Epithelial cell of prostate (primary cell): ENCODE measurements at places on chromosomes 13 and 19.

DNA sequence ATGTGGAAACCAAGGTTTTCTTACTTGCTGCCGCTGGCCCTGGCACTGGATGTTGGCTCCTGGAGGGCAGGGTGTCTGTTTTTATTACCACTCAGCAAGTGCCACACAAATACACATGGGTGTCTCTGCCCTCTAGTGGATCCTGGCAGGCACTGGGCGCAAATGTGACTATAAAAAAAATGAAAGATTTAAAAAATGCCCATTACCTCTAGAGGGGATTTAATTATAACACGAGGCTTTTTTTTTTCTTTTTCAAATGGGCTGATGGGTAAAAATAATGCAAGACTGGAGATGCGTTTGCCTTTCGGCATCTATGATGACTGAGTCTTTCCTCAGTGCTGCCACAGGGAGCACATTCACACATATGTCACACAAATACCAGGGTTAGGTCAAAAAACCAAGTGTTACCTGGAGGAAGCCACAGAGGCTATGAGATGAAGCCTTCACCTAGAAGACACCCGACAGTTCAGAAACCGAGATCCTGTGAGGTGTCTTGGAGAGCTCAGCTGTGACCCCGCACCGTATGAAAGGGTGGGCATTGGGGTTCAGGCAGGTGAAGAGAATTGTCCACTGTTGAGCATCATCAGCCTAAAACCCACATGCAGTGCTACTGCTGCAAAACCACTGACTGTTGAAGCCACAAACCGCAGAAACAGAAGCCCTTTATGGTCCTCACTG, 25.7 kb downstream of the CHAMP1 start:
- no peak for DNase-seq

- DNase-seq = no peak
These were observed 10.0 kb upstream of the NDUFS7 start for GRCh38 chr19:1373534-1374249.

DNA sequence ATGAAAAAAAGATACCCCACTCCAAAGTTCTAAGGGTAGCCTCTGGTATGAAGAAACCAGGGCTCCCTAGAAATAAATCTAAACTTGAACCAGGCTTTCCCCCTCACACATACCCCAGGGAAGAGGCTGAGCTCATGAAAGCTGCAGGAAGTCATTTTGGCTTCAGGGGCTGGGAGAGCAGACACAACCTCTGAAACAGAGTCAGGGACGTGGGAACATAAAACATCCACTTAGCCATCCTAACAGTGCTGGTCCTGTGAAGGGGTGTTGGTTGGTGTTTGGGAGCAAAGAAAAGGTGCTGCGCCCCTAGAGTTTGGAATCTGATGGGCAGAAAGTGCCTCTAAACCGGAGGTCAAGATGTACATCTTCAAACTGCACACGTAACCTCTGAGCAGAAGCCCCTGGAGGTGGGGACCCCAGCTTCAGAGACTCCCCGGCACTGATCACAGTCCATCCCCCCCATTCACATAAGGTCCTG, 15.8 kb downstream of the RAB3D start:
- no peak for DNase-seq

DNA sequence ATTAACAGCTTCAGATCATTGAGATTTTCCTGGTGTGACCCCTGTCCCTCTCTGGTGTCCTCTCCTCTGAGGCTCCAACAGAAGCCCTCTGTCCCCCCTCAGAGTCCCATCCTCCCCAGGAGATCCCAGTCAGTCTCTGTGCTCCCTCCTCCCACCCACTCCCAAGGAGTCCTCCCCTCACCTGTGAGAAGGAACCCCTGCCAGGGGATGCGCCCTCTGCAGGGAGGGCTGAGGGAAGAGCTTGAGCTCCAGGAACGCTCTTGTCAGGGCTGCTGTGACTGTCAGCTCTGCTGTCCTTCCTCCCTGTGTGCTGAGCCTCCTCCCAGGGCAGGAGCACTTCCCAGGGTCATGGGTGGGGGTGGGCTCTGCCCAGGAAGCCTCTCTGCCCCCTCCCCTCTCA, 33.2 kb downstream of the CEACAM8 start:
- DNase-seq = no peak

DNA sequence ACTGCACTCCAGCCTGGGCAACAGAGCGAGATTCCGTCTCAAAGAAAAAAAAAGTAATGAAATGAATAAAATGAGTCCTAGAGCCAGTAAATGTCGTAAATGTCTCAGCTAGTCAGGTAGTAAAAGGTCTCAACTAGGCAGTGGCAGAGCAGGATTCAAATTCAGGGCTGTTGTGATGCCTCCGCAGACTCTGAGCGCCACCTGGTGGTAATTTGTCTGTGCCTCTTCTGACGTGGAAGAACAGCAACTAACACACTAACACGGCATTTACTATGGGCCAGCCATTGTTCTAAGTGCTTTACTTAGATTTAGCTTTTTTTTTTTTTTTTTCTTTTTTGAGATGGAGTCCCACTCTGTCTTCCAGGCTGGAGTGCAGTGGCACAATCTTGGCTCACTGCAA, 30.2 kb downstream of the CYP2F1 start:
- DNase-seq = peak; percentile 24

DNA sequence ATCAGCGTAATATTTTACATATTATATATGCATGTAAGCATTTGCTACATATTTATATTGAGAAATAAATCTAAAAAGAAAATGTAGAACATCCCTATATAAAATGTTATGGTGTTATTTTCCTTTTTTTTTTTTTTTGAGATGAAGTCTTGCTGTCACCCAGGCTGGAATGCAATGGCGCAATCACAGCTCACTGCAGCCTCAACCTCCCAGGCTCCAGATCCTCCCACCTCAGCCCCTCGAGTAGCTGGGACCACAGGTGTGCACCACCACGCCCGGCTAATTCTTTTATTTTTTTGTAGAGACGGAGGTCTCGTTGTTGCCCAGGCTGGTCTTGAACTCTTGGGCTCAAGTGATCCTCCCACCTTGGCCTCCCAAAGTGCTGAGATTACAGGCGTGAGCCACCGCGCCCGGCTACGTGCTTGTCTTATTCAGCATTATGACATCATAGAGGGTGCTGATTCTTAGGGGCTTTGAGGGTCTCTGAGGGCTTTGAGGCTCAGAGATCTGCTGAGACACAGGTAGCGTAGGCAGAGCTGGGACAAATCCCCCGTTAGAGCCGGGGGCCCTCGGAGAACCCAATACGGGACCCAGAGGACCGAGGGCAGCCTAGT, 101.9 kb downstream of the GADD45B start:
- DNase-seq = no peak

- DNase-seq = no peak
These were observed 20.7 kb upstream of the CCNP start for GRCh38 chr19:40247178-40247577.

DNA sequence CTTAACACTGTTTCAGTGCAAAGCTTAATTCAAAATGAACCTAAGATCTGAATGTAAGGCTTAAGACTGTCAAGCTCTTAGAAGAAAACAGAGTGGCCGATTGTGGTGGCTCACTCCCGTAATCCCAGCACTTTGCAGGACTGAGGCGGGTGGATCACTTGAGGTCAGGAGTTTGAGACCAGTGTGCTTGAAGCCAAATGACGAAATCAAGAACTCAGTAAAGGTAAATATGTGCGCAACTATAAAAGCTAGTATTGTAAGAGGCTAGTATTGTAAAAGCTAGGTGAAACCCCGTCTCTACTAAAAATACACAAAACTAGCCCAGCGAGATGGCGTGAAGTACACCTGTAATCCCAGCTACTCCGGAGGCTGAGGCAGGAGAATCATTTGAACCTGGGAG, 12.7 kb downstream of the ATP4B start:
- DNase-seq = no peak

GRCh38 chr13:111304603-111305289, 15.7 kb upstream of the TEX29 start:
- no peak for DNase-seq

GRCh38 chr19:46613525-46613924, 11.4 kb downstream of the PTGIR start:
- no peak for DNase-seq

GRCh38 chr13:113495494-113496210, 5.1 kb upstream of the DCUN1D2 start:
- no peak for DNase-seq

DNA sequence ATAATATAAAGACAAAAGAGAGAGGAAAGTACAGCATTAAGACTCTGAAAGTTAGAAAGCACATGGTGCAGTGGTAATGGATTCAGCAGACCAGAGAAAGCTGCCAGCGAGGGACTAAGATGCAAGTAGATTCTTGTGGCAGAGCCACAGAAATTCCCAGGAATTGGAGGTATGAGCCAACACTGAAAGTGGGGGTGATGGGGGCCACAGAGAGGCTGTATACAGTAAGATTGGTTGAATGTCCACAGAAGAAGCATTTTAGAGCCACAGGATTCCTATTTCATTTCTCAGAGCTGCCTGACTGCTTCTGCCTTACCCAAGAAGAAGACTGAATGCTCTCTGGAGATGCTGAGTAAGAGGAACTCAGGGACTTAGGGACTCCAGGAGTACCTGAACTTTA, 295.0 kb downstream of the LMO7 start:
- no peak for DNase-seq

GRCh38 chr13:29607465-29607864, 12.0 kb upstream of the SLC7A1 start:
- no peak for DNase-seq

GRCh38 chr13:96690998-96691397, 303.3 kb downstream of the OXGR1 start:
- DNase-seq = no peak

GRCh38 chr19:51070334-51071094, 5.6 kb upstream of the KLK13 start:
- no peak for DNase-seq

- peak; percentile 65 for DNase-seq
These were observed 161.5 kb upstream of the STARD13 start for GRCh38 chr13:33446821-33447725.

- no peak for DNase-seq
These were observed 2.2 kb downstream of the TNNT1 start for GRCh38 chr19:55146705-55147273.

GRCh38 chr13:73717632-73718031, 416.6 kb downstream of the KLF12 start:
- DNase-seq = peak; percentile 81

DNA sequence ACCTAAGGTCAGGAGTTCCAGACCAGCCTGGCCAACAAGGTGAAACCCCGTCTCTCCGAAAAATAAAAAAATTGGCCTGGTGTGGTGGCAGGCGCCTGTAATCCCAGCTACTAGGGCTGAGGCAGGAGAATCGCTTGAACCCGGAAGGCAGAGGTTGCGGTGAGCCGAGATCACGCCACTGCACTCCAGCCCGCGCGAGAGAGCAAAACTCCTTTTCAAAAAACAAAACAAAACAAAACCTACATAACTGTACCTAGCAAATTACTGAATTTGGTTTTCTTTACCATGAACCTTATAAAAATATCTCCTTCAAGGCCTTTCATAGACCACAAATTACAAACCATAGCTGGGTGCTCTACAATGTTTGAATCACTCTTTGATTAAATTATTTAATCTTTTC, 760 bp downstream of the ZNF91 start:
- no peak for DNase-seq

DNA sequence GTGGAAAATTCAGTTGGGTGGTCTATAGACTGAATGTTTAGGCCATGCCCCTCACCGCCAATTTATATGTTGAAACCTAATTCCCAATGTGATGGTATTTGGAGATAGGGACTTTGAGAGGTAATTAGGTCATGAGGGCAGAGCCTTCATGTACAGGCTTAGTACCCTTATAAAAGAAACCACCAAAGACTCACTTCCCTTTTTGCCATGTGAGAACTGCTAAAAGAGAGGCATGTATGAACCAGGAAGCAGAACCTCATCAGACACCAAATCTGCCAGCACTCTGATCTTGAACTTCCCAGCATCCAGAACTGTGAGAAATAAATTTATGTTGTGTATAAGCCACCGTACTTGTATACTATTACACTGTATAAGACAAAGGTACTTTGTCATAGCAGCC, 40.6 kb downstream of the UQCRFS1 start:
- DNase-seq = no peak

DNA sequence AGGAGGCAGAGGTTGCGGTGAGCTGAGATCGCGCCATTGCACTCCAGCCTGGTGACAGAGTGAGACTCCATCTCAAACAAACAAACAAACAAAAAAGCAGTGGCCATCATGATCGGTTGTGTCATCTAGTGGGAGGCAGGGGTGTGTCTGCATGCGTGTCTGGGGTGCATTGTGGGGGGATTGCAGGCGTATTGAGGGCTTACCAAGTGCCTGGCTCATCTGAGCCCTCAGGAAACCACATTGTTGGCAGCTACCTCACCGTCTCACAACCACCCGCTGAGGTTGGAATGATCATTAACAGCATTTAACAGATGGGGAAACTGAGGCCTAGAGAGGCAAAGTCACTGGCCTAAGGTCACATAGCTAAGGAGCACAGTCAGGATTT, 30.5 kb downstream of the NFIC start:
- DNase-seq = no peak

GRCh38 chr13:25652764-25653163, 281.0 kb downstream of the ATP8A2 start:
- DNase-seq = no peak

GRCh38 chr19:413756-414420, 4.9 kb upstream of the C2CD4C start:
- DNase-seq = no peak

- DNase-seq = no peak
These were observed 11.4 kb downstream of the LPAR6 start for GRCh38 chr13:48401480-48401879.

DNA sequence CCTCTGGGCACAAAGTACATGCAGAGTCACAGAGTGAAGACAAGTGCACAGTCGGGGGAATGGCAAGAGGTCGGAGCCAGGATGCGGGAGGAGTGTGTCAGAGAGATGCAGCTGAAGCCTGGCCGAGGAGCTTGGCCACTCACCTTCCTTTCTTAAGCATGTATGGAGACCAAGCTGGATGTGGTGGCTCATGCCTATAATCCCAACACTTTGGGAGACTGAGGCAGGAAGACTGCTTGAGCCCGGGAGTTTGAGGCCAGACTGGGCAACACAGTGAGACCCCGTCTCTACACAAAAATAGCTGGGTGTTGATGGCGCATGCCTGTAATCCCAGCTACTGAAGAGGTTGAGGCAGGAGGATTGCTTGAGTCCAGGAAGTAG, 67.0 kb downstream of the LATS2 start:
- DNase-seq = no peak
